ENCODE measurements at places on chromosomes 6 and 20.

- DNase-seq, result no peak
Observed at GRCh38 chr6:134047673-134048072, 4.8 kb downstream of the SLC2A12 start.

GRCh38 chr6:6365242-6365641 is 44.8 kb upstream of the F13A1 start:
- no peak for DNase-seq

DNA sequence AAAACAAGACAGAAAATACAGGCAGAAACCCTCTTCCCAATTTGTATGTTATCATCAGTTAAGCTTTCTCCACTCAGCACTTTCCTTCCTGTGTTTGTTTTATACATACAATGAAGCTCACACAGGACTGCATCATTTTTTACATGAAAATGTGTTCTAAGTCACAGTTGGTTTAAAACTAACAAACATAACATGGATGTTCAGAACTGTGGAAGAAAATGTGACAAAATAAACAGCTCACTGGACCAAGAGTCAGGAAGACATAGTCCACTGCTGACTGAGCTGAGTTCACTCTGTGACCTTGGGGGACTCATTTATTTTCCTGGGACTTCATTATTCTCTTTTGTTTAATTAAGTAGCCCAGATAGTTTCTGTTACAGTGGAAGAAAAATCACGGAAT is 331.5 kb downstream of the SYNE1 start:
- no peak for DNase-seq

DNA sequence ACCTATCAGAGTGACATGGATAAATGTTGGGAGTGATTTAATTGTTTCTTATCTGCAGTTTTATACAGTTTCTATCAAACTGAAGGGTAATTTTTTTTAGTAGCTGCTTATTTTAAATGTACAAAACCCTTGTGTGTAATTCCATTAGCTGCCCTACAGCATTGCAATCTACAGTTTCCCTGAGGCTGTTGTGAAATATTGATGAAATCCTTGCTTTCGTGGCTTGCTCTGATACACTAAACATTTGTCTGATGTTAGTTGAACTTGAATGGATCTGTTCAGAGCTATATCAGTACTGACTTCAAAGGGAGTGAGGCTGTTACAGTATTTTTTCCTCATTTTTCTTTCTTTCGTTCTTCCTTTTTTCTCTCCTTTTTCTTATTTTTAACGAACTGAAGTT is 255.4 kb downstream of the TSHZ2 start:
- peak; percentile 36 for DNase-seq

DNA sequence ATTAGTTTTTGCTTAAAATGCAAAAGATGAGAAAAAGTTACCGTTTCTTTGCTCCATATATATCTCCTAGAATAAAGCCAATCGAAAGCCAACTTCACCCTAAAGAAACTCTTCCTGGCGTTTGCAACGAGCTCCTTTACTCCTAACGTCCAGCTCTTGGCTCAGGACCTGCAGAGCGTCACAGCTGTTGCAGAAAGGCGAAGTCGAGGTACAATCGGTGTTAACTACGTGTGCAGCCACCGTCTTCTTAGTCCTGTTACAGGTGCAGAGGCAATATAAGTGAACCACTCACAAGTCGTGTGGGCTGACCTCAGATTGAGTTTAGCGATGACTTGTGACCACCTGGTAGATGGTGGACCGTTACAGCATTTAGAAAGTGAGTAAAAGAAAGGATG is 113.1 kb downstream of the TRIM27 start:
- DNase-seq, result no peak

DNA sequence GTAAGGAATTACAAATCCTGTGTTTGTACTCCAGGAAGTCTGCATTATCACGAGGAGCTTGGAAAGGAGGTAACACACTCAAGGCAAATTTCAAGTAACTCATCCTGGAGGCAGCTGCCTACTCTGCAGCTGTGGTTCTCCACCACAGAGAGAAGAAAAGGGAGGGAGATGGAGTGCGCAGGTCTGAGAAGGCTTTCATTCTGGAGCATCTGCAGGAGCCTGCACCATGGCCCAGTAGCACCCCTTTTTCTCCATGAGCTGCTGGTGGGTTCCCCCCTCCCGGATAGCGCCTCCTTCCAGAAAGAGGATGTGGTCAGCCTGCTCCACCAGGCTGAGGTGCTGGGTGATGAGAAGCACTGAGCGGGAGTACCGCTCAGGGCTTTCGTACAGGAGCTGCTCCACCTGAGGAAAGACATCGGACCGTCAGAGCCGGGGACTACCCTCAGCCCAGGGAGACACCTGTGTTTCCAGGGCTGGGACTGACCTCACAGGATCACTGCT is 1.6 kb upstream of the PSMB8 start:
- DNase-seq, result no peak

GRCh38 chr6:63730311-63730710 is 94.7 kb downstream of the PHF3 start:
- DNase-seq, result no peak

- no peak for DNase-seq
Observed at GRCh38 chr6:33173535-33174180, 18.6 kb downstream of the COL11A2 start.

DNA sequence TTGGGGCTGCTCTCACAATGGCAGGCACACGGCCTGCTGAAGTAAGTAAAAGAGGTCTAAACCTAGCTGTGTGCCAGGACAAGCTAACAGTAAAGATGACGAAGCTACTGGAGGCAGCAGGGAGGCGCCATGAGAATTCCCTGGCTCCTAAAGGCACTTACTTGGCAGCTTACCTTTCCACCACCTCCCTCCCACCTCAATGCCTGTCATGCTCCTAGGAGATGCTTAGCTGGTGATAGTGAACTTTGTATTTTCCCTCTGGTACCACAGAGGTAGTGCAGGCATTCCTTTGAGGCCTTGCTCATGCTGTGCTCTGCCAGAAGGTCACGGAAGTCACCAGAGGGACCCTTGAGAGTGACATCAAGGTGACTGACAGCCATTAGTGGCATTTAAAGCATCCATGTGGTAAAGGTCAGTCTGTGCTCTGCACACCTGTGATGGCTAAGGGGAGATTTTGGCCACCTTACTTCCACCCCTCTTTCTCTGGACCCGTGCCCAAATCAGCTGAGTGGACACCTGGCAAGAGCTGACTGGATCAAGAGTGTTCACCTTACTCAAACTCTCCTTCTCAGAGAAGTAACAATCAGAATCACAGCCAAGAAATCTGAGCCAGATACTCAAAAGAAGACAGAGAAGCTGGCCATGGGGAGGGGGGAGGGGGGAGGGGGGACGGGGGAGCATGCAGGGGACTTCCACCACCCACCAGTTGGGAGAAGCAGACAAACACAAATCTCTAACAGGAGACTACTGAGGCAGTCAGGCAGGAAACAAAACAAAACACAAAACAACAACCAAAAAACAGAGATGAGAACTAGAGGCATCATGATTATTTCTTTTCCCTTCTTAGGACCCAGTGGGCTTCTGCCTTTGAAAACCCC is 2.9 kb downstream of the FKBP1A start:
- peak; percentile 19 for DNase-seq

DNA sequence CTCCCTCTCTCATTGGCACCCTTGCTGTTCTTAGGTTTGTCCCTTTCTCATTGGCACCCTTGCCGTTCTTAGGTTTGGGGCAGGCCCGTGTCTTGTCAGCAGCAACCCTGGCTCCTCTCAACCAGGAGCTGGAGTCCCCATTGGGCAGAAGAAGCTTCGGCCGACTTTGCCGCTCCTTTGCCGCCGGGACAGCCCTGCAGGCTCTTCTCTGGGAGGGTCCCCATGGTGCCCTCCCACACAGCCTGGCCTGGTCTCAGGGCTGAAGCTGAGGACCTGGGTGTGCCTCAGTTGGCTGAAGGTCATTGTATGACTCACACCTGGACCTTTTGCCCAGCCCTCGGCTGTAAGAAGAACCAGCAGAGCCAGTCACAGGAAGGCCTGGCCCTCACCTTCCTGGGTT is 59.6 kb downstream of the PPP1R14C start:
- DNase-seq, result no peak

GRCh38 chr6:116268589-116269293 is 11.0 kb downstream of the TSPYL1 start:
- peak; percentile 73 for DNase-seq

DNA sequence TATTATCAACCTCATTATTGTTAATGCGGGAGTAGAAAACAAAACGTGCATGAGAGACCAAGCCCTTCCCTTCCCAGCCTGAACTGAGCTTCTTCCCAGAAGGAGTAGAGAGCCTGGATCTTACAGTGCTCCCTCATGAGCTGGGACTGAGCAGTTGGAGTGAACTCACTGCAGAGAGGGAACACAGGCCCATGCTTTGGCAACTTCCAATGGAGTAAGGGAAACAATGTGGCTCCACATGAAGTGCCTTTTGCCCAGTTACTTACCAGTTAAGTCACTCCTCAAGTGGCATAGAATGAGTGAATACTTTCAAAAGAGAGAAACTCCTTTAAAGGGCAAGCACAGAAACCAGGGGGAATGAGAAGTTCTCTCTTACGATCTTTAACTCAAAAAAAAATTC is 12.4 kb downstream of the FHL5 start:
- no peak for DNase-seq

DNA sequence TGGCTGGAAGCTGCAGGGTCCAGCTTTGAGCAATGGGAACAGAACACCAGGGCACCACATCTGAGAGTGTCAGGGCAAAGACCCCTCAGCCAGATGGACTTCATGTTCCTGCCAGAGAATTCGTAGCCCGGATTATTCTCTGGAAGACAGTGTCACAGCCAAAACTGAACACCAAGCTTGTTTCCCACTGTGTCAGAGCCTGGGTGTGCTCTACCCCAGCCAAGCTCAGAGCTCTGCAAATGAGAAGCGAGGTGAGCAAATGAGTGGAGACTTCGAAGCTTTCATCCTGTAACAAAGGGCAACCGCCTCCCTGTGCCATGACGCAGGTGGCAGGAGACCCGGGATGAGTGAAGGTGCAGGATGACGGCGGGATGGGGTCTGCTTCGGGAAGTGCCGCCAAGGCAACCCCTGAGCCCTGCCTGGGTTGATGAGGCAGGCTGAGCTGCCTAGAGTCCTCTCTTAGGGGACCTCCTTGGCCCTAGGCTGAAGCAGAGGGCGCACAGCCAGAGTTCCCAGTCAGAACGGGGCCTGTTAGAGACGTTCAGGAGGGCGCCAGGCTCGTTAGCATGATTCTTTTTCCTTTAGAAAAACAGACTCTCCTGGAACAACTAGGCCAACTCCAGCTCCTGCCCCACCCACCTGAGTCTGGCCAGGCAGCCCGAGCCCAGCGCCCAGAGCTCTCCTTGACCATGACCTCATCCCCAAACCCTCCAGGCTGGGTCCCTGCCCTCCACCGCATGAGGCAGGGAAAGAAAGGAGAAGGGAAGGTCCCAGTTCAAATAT is 187.7 kb downstream of the SOD2 start:
- DNase-seq, result no peak

DNA sequence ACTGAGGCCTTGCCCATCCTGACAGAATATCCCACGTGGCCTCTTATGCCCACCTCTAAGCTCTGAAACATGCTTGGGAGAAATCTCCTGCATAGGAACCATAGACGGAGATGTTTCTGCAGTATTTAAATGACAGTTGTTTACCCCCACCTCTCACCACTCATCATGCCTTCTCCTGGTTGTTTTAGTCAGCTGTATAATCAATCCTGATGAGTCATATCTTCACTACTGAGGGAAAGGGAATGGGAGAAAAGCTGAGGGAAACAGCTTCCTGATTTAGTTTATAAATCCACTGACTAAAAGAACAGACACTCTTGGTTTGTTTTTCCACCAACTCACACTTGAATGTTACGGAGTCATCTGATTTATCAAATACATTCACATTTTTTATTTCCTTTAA is 113.2 kb upstream of the TENT5A start:
- peak; percentile 85 for DNase-seq

DNA sequence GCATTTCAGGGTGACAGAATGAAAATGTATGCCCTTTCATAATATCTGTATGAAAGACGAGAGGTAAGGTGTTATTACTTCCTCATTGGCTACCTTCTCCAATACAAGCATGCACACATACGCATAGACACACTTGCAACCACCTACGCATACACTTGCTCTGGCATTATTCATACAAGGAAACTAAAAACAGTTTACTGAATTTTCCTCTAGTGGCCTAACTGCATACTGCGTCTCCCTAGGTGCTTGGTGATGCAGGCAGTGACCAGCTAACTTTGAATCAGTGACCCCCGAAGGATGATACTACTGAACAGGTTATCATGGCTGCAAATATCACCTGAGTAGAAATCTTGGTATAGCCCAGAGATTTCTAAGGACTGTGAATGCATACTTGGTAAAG is 593.1 kb downstream of the PKHD1 start:
- no peak for DNase-seq

DNA sequence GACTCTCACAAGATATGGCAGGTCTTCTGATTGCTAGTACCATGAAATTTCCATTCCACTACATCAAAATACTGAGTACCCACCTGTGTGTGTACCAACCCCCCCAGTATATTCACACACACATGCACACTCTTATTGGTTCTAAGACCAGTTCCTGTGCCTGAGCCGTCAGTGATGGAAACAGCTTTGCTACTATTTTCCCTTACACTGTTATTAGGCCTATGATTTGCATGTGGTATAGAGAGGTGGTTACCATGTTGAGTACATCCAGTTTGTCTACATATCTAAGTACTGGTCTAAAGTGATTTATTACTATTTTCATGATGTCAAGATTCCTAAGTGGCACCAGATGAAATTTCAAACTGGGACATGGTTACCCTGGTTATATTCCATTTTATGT is 459.9 kb downstream of the BCKDHB start:
- no peak for DNase-seq

GRCh38 chr6:116059713-116060571 is 749 bp downstream of the FRK start:
- DNase-seq, result peak; percentile 11

- DNase-seq, result peak; percentile 46
Observed at GRCh38 chr6:121664158-121664557, 228.7 kb downstream of the GJA1 start.

DNA sequence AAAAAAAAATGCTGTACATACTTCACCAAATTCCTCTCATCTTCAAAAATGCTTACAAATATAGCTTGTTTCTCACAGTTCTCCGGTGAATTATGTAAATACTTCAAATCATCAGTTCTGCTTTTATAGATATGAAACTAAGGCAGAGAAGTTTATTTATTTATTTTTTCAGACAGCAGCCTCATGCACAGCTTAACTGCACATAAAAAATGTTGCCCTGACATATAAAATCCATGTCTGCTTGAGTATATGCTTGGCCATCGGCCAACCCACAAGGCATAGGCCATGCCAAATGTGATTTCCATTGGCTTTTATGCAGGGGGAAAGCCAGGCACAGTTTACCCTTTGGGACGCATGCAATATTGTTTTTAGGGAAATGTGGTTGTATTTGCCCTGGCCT is 57.3 kb upstream of the PHACTR2 start:
- peak; percentile 63 for DNase-seq

DNA sequence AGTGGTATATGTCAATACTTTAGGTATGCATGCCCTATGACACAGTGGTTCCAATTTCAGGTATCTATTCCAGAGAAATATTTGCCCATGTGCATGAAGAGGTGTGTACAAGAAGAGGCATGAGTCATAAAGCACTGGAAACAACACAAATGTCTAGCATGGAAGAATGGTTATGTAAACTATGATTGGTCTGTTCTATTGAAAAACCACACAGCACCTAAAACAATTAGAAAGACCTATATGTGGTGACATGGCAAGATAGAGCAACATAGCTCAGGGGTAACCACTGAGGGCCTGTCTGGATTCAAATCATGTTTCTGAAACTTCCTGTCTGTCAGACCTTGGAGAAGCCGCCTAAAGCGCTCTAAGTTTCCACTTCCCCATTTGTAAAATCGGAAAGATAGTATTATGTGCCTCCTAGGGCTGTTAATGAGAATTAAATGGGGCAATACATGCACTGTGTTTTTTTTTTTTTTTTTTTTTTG is 76.0 kb upstream of the SHLD1 start:
- DNase-seq, result peak; percentile 44

GRCh38 chr6:104625536-104625935 is 234.2 kb downstream of the HACE1 start:
- peak; percentile 3 for DNase-seq
